ENCODE measurements at places on chromosomes 6 and 20.

GRCh38 chr6:44080561-44081521 is 46.4 kb downstream of the MRPL14 start:
- no peak for DNase-seq

GRCh38 chr20:38547288-38548085 is 33.5 kb upstream of the ADIG start:
- no peak for DNase-seq

- DNase-seq: no peak
These were observed 277.7 kb upstream of the ECI2 start for GRCh38 chr6:4413073-4413472.

DNA sequence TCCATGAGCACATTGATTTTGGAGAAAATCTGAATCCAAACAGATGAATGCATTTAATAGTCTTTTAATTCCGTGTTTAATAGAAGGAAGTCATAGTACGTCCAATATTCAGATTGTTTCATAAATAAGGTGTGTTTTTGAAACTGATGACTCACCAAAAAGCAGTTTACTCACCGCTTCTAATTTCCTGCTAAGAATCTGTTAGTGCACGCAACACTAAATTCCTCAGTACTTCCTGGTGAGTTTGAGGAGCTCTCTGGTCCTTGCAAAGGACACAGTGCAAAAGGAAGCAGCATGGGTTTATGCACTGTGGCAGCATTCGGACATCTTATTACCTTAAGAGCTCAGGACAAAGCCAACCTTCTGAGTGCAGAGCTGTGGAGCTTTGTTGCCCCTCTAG is 2.3 kb upstream of the ADGRF1 start:
- DNase-seq: no peak

- no peak for DNase-seq
These were observed 66.5 kb upstream of the SLC35F1 start for GRCh38 chr6:117840541-117840983.

DNA sequence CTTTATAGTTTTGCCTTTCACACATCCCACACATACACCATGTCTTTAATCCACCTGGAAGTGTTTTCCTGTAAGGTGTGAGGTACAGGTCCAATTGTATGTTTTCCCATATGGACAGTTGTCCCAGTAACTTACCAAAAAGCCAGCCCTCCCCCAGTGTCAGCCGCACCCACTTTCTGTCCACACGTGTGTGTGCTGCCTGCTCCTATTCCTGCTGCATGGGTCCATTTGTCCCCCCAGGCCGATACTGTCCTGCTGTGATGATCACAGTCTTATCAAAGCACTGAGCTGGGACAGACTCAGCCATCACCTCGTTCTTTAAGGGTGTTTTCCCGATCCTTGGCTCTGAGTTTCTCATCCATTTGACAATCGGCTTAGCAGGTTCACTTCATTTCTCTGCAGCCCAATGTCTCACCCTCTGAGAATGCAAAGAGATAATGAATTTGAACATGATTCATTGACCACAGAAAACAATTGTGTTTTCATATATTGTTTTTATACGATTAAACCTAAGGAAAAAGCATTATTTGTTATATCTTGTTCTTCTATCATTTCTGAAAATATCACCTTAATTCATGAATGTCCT is 9.6 kb downstream of the VSX1 start:
- no peak for DNase-seq

DNA sequence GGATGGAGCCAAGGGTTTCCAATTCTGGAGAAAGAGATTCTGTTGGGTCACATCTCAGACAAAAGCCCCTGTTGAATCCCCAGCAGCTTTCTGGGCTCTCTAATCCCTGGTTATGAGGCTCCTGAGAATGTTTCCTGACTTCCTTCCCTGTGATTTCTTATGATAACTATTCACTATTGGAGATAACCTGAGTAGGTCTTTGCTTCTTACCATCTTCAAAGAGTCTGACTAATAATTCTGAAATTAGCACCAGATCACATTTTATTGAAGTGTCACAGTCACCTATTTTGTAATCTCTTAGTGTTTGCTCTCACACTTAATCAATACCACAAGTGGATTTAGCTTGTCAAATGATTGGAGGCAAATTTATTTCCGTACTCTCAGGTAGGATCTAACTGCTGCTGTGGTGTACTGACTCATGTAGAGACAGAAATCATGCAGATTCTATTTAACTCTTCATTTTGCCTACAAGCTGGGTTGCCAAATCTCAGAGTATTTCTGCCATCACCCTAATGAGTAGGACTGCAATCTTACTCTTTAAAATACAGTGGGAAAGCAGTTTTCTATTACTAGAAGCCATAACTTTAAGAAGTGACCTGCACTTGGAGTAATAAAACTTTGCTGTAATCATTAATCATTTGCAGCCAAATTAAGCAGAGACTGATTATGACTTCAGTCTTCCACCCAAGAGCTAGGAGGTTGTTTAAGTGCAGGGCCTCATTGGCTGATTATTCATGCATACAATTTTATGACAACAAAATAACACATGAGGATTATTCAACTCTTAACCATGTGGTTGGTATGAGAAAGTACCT is 422.1 kb downstream of the EPM2A start:
- DNase-seq: no peak

- DNase-seq: no peak
These were observed 35.6 kb upstream of the PRELID3B start for GRCh38 chr20:59078231-59078630.

DNA sequence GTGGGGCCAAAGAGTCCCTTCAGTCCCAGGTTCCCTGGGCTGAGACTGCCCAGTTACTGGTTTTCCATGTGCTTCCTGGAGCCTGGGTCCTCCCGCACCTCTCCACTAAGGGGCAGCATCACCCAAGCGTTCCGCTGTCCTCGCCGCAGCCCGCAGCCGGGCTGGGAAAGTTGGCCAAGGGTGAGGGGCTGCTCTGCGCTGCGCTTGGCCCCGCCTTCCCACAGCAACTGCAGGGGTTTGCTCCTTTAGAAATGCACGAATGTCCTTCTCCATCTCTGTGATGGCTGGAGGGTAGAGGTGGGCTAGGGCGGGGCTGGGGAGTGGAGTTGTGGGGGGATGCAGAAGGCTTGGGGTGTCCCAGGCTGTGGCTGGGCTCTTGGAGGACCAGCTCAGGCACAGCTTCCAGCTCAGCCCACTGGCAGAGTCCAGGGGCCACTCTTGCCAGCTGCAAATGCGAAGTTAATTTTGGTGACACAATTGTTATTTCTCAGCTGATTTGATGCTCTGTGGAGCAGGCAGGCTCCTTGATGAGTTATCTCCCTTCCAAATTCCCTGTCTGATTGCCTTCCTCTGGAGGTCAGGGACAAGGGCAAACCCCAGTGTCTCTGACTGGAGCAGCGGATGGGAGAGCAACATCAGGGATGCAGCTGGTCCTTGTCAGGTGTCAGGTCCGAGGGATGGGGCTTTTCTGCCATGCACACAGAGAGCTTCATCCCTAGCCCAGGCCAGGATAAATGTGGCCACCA is 63.2 kb downstream of the NOL4L start:
- peak; percentile 71 for DNase-seq

- DNase-seq: no peak
These were observed 199.2 kb upstream of the PRDM1 start for GRCh38 chr6:105886814-105887544.

DNA sequence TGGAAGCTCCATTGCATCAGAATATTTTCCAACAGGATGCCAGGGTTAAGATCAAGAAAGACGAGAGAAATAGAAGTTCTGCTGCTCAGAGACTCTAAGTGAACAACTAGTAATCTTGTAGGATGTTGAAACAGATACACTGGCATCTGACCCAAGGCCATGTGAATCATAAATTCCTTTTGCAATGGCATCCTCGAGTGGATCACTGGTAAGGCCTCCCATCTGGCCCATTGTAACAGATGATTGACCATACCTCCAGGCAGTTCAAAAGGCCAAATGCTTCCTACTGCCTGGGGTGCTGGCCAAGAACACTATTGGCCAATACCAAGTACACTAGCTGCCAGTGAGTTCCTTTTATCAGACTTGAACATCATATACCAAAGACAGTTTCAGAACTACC is 9.9 kb upstream of the SLC17A3 start:
- DNase-seq: no peak

DNA sequence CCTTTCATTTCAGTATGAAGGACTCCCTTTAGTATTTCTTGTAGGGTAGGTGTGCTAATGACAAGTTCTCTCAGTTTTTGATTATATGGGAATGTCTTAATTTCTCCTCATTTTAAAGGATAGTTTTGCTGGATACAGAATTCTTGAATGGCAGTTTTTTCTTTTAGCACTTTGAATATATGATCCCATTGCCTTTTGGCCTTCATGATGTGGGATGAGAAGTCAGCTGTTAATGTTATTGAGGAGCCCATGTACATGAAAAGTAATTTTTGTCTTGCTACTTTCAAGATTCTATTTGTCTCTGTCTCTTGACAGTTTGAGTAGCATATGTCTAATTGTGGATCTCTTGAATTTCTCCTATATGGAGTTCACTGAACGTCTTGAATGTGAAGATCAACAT is 30.9 kb downstream of the RSPH3 start:
- no peak for DNase-seq

DNA sequence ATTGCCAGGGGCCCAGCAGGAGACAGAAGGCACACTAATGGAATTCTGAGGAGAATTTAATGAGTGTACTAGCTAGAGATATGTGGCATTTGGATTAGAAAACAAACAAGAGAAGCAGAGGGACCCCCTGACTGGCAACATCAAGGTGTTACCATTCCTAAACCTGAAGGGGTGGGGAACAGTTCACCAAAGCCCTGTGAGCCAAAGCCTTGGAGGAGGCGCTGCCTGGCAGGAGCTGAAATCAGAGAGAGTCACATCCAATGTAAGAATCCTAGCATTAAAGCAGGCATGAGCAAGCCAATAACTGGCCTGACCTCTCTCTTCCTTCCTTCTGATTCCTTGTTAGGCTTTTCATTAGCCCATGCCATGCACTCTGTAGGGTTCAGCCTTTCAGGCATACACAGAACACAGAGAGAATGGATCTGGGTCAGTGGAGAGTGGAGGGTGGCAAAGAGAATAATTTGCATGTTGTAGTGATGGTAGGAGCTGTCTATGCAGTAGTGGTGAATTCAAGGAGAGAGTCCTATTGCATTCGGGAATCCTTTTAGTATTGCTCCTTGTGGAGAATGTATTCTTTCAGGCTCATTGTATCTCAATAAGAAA is 367.2 kb upstream of the MAN1A1 start:
- DNase-seq: no peak

GRCh38 chr6:159074876-159075275 is 30.1 kb upstream of the TAGAP start:
- DNase-seq: no peak

All from activated CD8-positive, alpha-beta memory T cell treated with anti-CD3 and anti-CD28 coated beads, Interleukin-2, amount 50 U/mL, for 4 hours (primary cell).